ENCODE measurements at places on chromosomes 1 and 21. TPM values are rescaled to one million over a fixed set of nuclear protein-coding genes. Genes with fewer than 3 reads are reported as not detected.

The CD244 gene
- total RNA-seq, result 14.3 TPM

The TSPEAR gene
- total RNA-seq, result not detected

GRCh38 chr1:104163912-104164476, 414.3 kb downstream of the AMY1C start:
- no peak for DNase-seq

GRCh38 chr1:93878501-93878888, 511 bp downstream of the DNTTIP2 start:
- peak; percentile 91 for DNase-seq

DNA sequence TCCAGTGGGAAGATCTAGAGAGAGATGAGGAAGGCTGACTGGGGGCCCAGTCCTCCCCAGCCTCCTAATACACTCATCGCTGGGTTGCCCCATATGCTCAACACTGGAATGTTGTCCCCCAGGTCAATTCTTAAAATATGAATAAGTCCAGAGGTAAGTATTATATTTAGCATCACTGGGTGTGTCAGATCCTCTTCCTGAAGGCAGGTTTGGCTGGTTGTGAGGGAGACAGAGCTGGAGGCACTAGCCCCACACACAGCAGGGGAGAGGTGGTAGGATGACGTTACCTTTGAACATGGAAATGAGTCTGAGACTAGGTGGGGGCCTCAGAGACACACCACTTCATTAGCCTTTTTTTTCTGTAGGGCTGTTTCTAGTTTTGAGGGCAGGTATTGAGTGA, 42.6 kb downstream of the SLC44A3 start:
- DNase-seq, result no peak

DNA sequence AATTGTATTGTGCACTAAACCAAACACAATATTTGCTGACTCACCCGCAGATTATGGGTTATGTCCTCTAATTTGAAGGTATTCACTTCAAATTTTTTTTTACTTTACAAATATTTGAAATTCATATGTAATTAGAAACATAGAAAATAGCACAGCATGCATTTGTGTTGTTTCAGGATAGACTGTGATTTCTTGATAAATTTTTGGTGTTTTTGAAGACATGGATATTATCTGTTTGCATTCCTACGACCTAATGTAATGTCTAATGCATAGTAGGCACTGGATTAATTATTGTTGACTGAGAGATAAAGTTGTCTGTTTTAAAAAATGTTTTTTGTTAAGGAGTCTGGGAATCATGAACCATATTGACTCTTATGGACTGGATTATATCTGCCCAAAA, 850.2 kb downstream of the BRINP3 start:
- DNase-seq, result no peak
